Uterus (tissue), 4 donors: ENCODE measurements at places on chromosomes 3 and 15. TPM values are rescaled to one million over a fixed set of nuclear protein-coding genes. Genes with fewer than 3 reads are reported as not detected.

The SIDT1 gene
- not detected for total RNA-seq

The ABI3BP gene
- total RNA-seq = 156 TPM

DNA sequence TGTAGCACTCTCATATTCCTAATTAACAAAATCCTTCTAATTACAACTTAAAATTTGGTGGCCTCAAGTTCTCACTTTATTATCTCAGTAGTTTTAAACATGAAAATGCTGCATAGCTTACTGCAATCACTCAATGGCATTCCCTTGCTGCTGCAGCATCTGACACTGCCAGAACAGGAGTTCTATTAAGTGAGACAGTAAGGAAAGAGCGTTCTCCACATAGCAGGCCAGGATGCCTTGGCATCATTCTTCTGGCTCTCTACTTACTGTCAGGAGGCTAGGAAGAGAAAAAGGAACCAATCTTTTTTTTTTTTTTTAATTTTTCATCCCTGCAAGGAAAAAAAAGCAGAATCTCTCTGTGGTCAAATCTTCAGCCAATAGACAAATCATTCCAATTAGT lies 3.2 kb downstream of the CNBP start:
- no peak for DNase-seq

GRCh38 chr3:98552232-98553020 lies 20.6 kb downstream of the GPR15 start:
- no peak for DNase-seq

DNA sequence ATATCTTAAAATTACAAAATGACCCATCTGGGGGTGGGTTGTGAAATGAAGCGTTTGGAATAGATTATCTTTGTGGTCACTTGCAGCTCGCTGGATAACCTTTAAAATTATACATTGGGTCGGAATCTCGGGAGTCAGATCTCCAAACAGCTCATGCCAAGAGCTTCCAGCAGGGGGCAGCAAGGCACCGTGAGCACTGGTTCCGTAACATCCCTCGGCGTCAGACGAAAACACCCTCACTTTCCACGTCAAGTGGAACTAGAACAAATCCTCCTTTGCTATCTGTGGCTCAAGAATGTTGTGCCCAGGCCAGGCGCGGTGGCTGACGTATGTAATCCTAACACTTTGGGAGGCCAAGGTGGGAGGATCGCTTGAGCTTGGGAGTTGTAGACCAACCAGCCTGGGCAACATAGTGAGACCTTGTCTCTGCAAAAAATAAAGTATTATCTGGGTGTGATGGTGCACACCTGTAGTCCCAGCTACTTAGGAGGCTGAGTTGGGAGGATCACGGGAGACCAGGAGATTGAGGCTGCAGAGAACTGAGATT lies 31.1 kb downstream of the UMPS start:
- peak; percentile 92 for DNase-seq

DNA sequence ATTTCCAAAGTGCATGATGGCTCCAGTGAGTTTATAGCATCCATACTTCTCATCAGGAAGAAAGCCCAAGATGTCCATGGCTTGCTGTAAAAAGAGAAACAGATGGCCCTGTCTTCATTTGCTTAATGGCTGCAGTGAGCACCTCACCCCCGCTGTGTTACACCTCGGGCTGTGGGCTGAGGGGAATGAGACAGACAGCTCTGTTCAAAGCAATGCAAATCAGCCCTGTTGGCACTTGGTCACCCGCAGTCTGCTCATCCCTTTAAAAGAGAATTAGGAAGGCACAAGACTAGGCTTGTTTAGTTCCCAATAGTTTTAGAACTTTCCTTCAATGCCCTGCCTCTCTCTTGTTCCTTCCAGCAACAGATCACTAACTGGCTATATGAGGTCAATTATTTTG lies 25.2 kb downstream of the MYH15 start:
- DNase-seq = no peak

DNA sequence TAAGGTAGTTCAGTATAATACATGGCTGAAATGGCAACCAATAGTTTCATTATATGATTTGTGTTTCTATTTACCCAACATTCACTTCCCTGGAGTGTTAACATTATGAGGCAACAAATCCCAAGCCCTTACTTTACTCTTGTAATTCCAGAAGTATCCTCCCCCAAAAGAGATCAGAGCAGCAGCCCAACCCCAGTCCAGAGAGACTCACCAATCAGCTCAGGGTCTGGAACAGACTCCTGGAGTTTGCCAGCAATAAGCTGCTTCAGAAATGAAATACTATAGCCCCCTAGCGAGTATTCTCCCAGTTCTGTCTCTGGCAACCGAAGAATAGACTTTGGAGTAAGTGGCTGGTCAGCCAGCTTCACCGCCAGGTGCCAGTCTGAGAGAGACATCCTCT lies 2.5 kb downstream of the UBL7 start:
- DNase-seq = no peak

DNA sequence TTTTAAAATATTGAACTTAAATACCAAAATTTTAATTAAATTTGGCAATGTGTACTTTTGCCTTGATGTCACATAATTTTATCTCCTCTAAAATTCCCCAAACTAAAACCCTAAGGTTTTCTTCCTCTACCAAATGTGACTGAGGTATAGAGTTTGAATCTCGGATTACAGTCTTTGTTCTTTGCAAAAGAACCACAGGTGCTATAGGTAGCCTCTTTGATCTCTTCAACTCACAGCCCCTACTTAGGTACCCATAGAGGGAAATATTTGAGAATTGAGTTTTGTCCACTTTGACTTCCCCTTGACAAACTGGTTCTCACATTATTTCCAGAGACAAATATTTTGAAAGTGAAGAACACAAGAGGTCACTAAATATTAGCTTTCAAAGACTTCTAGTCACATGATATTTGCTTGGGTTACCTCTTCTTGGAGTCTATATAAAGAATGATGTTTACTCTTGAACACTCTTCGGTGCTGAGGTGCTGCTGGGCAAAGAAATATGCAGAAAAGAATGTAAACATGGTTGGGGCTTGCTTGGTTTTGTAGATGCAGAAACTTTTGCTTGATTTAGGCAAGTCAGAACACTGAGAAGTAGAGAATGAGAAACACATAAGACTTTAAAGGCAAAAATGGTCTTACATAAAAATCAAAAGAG lies 120.8 kb upstream of the MCTP2 start:
- no peak for DNase-seq

DNA sequence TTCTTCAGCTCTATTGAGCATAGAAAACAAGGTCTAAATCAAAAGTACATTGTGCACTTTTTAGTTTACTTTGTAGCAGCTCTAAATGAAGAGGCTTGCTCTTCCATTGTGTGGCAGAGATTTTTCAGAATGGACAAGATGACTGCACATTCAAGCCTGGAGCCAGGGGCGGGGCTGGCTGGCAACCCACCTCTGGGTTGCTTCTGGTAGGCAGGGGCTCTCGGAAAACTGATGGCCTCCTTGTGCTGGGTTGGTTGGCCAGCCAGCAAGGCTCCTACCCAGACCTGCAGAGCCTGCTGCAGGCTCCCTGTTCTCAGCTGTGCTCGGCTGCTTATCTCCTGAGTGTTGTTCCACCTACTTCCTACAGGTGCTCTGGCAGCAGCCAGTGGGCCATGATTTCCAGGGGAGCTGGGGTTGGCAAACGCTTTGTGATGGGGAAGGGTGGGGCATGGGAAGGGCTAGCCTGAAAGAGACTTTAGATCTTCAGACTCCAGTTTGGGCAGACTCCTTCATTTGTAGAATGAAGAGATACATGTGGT lies 8.8 kb downstream of the BSN start:
- no peak for DNase-seq
